CD4-positive, alpha-beta T cell treated with Interleukin-4 for 4 hours (primary cell): ENCODE measurements at places on chromosomes 7 and 10.

DNA sequence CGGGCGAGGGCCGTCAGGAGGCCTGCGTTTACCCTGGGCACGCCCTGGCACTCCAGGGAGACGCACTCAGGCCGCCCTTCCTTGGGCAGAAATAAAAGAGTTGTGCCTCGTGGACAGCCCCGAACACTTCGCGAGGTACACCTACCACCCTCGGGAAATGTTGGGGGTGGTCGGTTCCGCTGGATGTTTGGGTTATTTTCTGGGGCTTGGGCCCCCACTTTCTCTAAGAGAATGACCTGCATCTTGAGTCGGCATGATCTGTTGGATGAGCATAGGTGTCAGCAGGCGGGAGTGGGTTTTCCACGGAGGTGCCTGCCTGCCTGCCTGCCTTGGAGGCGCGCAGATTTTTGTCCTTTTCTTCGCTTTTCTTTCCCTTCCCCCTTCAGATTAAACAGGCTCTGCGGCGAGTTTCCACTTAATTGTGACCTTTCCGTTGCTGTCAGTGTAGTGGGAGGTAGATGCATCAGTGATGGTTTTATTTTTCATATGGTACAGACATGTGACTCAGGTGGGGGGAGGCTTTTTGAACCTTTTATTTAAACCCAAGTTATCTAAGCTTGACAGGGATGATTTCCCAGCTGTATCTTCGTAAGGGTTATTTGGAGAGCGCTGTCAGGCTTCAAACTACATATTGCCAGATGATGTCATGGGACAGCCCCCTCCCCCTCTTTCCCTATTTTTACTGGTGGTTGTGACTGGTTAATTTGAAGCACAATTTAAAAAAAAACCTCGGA lies 661 bp downstream of the HECTD2 start:
- peak; percentile 14 for DNase-seq

DNA sequence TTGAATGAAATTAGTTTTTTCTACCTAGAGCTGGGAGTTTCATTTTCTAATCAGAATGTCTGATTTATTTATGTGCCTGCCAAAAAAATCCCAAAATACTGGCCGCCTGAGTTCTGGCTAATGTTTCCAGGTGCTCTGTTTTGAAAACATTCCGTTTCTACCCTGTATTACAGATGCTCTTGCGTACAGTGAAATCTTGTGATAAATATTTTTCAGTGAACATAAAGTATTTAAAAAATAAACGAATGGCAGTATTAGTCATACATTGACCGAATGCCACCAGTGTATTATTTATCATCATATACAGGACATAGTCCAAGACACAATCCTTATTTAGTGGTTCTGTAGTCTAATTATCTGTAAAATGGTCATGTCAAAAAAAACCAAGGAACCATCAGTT lies 102.8 kb downstream of the KAT6B start:
- DNase-seq: no peak

DNA sequence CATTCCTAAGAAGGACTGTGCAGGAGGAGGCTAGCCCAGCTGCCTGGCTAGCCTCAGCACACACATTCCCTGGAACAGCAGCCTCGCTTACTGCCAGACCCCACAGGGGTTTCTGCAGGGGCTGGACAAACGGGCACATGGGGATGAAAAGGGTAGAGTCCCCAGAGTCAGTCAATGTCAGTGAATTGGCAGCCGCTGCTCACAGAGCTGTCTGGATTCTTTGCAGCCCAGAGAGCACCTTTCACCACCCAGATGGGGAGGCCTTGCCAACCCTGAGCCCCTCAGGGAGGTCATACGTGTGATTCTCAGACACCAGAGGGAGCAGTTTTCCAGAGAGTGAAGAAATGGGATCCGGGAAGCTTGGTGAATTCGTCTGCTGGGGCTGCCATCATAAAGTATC lies 143.3 kb downstream of the KCNMA1 start:
- DNase-seq: no peak

DNA sequence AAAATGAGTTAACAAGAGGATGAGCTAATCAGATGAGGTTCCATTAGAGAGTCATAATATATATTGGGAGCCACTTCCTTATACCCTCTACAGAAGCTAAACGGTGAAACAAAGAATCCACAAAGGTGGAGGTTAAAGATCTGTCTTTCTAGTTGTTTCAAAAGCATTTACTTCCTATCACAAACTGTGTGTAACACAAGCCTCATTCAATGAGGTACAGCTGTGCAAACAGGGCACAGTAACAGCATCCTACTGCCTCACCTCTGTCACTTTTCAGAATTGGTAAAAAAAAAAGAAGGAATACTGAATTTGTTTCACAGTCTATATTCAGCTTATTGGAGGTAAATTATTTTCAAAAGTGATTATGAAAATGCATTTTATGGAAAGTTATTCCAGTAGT lies 128.7 kb downstream of the AGMO start:
- DNase-seq: no peak

DNA sequence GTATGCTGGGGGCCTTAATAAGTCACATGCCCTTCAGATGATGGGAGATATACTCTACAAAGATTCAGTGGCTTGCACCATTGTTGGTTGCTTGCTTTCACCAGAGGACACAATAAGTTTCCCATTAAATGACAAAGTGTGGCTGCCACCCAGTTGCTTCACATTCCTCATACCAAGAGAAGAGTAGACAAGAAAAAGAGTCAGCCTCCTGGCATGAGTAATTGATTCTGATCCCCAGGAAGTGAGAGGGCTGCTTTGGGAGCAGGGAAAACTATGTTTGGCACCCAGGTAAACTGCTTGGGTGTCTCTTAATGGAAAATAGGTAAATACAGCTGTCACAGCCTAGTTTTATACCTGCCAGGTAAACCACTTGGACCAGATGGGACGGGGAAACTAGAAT lies 66.7 kb upstream of the IL6 start:
- DNase-seq: no peak

DNA sequence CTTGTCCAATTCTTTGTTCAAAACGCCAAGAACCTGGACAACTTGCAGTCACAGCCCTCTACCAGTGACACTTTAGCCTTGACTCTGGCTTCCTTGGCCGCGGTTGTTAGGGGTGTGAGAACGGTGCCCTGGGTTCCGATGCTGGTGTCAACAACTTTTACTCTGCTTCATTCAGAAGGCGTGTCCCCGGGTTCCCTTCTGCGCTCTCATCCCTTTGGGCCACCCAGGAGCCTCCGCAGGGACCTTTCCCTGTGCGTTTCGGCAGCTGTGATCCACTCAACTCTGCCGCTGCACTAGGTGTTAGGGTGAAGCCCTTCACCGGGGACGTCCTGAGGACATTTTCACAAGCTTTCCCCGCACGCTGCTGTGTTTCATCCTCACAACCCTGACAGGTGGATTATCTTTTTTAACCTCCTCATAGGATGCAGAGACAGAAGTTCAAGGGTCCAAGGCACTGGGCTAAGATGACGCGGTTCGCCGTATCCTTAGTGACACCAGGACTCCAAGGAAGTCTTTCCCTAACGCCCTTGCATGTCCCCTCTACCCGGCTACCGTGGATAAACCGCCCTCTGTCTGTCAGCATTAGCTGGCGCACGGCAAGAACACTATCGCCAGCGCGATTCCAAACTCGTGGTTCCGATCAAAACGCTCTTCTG lies 133.5 kb upstream of the SHH start:
- DNase-seq: no peak

DNA sequence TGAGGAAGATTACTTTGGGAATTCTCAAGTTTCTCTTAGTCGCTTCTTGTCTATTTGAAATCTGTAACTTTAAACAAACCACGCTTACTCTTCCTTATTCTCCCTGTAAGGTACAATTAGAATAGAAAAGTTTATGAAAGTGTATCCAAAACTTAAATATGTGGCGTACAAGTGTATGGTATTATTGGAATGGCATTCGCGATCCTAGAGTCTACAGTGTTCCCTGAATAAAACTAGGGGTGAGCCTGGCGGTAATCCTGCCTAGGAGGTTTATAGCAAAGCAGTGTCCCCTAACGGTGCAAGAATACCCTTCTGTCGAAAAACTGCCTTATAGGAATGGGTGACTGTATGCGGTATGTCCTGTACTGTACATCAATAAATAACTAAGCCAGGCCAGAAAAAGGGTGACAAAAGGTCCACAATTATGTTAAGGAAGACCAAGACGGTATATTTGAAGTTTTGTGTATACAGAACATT lies 1.2 kb downstream of the TASOR2 start:
- no peak for DNase-seq

GRCh38 chr7:121081327-121081936 lies 92.9 kb downstream of the CPED1 start:
- peak; percentile 55 for DNase-seq

DNA sequence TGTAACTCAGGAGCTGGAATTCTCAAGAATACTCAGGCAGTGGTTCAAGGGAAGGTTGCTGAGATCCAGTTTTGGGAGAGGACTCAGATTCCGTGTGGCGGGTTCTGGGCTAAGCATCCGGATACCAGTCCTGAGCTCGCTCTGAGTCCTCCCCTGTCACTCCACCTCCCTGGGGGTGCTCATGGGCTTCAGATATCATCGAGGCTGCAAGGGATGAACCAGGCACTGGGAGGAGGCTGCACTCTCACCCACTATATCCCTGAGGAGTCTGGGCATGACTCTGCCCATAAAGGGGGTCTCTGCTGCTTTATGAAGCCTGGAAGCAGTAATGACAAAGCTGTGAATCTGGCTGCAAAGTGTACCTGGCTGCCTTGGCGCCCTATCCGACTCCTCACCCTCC lies 188.5 kb downstream of the TNS3 start:
- no peak for DNase-seq

DNA sequence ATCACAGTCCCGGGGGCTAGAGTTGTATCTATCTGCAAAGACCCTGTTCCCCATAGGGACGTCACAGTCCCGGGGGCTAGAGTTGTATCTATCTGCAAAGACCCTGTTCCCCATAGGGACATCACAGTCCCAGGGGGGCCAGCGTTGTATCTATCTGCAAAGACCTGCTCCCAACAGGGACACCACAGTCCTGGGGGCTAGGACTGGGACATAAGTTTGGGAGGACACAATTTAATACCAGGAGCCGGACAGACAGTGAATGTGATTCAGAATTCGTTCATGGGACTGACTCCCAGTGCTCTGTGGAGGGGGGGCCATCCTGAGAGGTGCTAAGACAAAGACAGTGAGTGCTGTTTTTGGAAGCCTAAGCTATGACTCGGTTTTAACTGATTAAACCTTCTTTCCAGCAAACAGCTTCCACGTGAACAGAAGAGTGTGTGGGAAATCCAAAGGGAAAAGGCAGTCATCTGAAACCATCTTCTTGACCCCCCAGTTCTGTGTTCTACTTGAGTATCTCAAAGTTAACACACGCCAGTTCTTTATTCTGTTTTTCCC lies 153.0 kb downstream of the DIP2C start:
- no peak for DNase-seq

DNA sequence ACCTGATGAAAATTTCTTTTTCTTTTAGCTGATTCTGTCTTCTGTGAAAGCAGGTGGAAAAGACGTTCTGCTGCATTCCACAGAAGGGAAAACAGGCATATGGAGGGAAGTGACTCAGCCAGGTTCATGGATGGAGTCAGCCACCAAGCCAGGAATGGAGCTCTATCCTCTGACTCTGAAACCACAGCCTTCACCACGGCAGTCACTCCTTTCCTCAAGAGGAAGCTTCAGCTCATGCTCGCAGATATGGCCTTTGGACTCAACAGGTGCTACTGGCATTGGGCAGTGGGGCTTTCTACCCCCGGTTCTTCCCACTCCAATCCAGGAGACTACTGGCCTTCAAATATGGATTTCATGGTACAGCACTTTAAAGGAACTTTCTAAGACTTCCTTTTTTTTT lies 11.5 kb upstream of the PLAU start:
- DNase-seq: no peak

DNA sequence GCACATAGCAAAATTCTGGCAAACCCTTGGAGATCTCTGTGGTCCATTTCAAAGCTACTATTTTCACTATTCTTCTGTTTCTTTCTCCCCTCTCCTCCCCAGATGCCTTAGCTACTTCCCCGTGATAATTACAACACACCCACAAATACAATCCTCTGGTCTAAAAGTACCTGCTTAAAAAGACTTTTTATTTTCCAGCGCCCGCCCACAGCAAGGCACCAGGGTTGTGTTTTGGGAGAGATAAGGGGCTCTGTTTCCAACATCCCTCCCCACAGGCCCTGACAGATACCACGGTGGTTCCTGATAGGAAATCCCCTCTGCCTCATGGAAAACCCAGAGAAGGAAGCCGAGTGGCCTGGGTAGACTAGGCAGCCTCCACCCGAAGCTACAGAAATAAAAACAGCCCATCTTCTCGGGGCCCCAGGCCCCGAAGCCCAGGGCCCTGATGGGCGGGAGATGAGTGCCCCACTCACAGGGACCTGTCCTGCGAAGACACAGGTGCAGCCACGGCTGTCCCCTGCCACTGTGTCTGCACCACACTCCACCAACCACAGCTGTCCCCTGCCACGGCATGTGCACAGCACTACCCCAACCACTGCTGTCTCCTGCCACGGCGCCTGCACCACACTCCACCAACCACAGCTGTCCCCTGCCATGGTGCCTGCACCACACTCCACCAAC lies 19.7 kb downstream of the CALML5 start:
- DNase-seq: no peak

- DNase-seq: no peak
Observed at GRCh38 chr10:22308390-22308789, 7.8 kb upstream of the COMMD3 start.

GRCh38 chr10:120667276-120667675 lies 183.9 kb upstream of the WDR11 start:
- no peak for DNase-seq

DNA sequence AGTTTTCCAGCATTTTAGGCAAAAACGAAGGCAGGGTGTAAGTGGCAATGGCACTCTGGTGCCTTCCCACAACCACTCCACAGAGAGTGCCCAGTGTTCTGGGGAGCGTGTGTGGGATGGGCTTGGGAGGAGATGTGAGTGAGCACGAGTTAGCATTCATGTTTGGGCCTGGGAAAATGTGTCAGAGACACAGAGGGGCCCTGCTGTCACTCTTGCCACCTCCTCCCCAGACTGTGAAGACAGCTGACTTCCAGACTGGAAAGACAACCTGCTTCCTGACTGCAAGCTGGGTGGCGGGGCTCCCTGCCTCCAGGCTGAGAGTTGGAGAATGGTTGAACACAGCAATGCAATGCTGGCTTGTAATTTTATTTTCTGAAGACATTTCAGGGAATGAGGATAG lies 454.5 kb upstream of the ZMIZ1 start:
- no peak for DNase-seq

DNA sequence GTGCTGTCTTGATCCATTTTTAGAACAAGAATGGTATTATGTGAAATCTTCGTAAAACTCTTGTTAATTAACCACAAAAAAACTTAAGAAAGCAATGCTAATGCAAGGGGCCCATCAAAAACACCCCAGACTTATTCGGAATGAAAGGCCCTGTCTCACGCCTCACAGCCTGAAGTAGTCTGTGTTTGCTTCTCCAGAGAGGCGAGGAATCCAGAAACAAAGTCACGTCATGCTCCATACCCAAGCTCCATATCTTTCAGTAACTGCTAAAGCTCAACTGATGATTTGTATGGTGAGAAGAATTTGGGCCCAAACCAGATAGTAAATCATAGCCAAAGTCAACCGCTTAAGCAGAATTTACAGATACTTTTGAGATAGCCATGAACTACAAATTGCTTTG lies 155.4 kb downstream of the ATE1 start:
- DNase-seq: no peak

DNA sequence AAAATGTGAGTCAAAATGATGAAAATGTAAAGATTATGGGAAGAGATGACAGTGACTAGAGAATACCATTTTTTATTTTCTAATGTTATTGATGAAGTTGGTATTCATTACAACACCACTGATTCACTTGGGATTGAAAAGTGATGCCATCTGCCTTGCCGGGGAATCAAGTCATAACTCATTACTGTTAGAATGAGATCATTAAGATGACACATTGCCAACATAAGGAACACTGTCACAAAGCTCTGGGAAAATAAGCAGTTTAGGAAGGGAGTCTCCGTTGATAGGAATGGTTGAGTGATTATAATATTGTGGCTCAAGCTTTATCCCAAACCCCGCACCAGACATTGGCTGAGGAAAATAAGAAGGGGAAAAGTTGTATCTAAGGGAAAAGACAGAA lies 121.5 kb upstream of the PLPP4 start:
- no peak for DNase-seq
